ENCODE measurements at places on chromosomes 3 and 15.

- DNase-seq: peak; percentile 35
Measured at GRCh38 chr3:104596551-104596950, 770.2 kb upstream of the ALCAM start.

DNA sequence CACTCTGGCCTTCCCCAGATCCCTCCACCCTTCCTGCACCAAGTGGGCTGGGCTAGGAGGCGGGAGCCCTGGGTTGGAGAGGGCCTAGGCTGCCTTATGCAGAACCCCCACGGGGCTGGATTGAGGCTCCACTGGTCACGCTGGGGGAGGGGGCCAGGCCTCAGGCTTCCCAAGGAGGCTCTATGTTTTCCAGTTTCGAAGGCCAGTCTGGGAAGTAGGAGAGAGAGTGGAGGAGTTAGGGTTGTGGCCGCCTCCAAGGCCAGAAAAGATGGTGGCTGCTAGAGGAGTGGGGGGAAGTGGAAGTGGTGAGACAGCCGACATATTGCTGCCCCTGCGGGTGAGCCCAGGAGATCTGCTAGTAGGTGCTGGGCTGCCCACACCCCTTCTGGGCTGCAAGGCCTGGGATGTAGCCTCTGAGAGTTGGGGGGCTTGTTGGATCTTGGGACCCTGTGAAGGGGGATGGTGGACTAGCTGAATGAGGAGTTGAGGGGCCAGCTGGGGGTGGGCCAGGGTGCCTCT lies 1.2 kb downstream of the GNAI2 start:
- peak; percentile 23 for DNase-seq

DNA sequence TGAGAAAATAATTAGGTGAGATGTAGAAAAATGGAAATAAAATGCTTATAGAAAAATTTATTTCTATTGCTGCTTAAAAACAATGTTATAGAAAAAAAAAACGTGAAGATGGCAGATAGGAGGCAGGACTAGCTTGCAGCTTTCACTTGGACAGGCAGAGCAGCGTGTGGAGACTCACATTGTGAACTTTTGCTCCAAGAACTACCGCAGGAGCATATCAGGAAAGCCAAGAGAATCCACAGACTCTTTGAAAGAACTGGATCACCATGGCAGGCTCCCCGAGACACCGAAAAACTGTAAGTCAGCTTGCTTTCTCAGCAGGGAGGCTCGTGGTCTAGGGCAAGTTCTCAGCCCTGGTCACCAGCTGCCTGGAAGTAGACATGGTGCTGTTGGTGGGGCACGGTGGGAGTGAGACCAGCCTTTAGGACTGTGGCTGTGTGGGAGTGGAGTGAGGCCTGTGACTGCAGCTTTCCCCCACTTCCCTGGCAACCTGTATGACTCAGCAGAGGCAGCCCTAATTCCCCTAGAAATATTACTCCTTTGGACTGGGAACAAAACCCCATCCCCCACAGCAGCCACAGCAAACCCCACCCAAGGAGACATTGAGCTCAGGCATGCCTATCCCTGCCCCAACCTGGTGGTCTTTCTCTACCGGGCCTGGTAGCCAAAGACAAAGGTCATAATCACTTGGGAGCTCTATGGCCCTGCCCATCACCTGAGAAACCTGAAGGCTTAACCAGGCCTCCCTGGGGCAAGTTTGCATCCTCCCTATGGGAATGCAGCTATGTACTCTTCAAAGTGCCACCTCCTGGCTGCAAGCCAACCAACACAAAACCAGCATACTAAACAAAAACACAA lies 22.8 kb downstream of the STRIT1 start:
- DNase-seq: no peak

- no peak for DNase-seq
Measured at GRCh38 chr3:57768595-57768994, 12.5 kb downstream of the SLMAP start.

DNA sequence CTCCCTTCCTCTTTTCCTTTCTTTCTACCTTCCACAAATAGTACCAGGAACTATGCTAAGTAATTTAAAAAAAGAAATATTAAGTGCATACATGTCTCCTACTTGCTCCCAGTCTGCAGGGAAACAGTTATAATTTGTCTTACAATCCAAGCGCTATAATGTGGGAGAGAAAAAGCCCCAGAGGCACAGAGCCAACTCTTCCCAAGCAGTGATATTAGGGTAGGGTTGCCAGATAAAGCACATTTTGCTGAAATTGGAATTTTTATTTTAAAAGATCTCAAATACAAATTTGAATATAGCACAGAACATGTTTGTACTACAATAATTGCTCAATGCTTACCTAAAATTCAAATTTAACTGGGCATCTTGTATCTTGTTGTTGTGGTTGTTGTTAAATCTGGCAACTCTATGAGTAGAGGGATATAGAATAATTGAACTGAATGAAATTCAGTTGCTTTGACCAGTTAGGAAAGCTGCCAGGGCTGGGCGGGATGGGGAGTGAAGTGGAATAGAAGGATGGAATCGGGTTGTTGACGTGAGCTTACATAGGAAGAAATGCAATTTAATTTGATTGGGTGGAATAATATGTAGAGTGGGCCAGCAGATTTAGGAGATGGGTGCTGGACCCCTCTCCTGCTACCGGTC lies 52.6 kb upstream of the USP3 start:
- no peak for DNase-seq

DNA sequence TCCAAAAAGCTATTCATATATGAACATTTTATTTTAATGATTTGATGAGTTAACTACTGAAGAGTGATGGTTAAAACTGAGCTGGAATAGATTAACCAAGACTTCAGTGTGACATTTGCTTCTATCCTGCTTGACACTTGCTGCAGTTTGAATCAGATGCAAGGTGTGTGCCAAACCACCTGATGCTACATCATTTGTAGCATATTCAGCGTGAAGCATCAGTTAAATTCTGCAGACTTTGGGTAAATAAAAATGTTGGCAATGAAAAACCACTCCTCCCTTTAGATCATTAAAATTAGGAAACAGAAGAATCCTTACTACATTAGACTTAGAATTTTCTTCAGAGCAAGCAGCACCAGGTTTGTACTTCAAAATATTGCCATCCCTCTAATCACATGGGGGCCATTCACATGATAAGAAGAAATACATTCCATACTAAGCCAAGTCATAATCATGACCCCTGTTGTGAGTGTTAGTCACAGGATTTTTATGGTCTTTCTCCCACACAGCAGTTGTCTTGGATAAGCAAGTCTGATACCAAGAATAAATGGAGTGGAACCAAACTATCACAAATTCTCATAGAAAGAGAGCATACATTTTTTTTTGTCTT lies 160.7 kb upstream of the TNIK start:
- DNase-seq: no peak

GRCh38 chr3:127121885-127122284 lies 71.0 kb upstream of the PRR23E start:
- no peak for DNase-seq

- no peak for DNase-seq
Measured at GRCh38 chr3:99159220-99159762, 257.8 kb upstream of the DCBLD2 start.

DNA sequence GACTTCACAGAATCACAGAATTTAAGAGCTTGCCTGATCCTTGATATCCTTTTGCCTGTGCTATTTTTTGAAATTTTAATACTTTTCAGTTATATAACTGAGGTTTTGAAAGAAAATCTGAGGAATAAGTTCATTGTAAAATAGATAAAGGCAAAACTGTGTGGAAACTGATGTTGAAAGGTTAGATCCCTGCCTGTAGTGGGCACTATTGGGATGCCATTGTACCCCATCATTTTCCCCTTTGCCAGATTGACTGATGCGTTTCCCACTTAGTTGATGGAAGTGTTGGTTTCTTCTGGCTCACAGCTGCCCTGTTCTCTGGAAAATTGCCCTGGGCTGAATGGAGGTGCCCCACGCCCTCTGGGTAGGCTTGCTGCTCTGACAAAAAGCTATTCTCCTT lies 387.9 kb downstream of the RBMS3 start:
- DNase-seq: no peak

DNA sequence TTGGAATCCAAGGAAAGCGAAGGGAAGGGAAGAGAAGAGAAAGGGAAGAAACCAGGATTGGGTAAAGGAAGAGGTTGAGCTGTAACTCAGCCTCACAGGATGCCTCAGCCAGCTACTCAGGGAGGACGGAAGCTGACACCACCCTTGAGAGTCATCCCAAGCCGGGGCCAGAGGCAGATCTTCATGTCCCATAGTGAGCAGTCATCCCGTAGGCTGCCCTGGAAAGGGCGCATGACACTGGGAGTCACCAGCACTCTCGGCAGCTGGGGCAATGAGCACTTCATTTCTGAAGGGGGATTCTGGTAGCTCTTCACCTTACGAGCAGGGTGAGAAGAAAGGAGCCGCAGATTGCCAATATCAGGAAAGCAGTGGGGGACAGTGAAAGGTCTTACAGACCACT lies 60.1 kb upstream of the PCSK6 start:
- DNase-seq: no peak

DNA sequence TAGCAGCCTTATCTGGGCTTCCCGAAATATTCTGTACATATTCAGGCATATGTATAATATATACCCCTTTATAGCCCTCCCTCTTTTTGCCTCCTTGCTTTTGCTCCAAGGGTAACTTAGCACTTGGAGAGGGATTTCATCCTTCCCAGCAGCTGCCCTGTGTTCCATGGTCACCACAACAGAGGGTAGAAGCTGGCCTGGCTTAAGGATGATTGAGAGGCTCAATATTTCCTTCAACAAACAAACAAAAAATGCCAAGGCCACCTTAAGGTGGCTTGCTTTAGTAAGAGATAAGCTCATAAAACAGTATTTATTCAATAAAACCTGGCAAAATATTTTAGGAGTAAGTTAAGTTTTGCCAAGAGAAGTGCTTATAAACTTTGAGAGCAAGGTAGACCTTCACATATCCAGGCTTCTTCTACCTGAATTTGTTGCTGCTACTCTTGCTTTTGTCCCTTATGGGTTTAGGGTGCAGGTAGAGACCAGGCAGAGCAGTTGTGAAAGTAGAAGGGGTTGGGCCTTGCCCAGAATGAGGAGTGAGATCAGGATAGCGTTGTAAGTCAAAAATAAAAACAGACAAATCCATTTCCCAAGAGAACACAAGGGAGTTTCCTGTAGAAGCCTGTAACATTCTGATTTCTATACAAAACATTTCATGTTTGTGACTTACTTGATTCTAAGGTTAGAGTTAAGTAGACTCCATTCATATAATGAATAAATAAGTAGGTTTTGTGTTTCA lies 52.7 kb upstream of the ATOSA start:
- DNase-seq: no peak

DNA sequence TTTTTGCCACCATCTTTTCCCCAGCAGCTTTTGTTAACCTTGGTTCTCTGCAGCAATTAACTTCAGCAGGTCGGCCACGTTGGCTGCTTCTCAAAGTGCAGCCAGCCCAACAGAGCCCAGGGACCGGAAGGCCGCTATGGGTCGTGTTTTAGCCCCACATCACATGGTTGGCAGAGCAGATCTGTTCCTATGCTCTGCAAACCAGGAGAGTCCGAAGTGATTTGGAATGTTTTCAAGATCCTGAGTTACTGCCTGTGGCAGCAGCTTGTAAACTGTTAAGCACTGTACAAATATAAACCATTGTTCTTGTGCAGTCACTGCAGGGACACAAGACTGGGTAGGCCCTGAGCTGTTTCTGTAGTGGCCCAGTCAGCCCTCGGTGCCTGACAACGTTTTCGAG lies 69.6 kb upstream of the MYZAP start:
- no peak for DNase-seq

GRCh38 chr3:176141837-176142236 lies 1055.4 kb downstream of the TBL1XR1 start:
- no peak for DNase-seq

- no peak for DNase-seq
Measured at GRCh38 chr3:128011140-128011539, 41.1 kb upstream of the SEC61A1 start.

GRCh38 chr15:75732177-75732808 lies 19.6 kb upstream of the CSPG4 start:
- DNase-seq: no peak

- DNase-seq: no peak
Measured at GRCh38 chr15:94203306-94203705, 28.1 kb upstream of the MCTP2 start.

DNA sequence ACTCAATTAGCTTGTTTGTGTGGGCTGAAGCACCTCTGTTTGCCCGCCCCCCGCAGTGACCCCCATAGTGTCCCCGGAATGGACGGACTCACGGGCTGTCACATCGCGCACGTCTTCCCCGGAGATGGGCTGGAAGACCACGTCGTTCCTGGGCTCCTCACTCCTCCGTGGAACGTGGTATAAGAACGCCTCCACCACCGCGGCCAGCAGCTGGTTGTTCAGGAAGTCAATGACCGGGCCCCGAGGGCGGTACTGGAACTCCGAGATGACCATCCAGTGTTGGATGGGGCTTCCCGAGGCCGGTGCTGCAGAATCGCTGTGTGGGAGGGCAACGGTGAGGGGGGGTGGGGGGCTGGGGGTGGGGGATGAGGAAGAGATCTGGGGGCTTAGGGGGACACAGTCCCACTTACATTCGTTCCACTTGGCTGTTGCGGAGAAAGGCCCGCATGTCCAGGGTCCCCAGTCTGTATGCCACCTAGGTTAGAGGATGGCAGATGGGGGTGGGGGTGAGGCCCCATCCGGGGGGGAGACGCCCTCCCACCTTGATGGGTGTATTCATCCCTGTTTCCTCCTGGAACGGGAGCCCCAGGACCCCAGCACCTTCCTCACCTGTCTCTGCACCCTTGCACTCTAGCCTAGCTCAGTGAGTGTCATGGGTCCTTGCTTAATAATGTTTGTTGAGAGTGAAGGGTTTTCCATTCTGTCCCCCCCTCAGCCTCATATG lies 30.2 kb downstream of the MUC20 start:
- DNase-seq: no peak
